ENCODE measurements at places on chromosomes 12 and 14.
A peak's percentile ranks its signal among the peaks of the same experiment; 100 is the strongest.

GRCh38 chr14:22998329-22999012, 11.5 kb downstream of the C14orf93 start:
- no peak for DNase-seq

GRCh38 chr12:46982629-46983392, 96.6 kb upstream of the PCED1B start:
- no peak for DNase-seq

DNA sequence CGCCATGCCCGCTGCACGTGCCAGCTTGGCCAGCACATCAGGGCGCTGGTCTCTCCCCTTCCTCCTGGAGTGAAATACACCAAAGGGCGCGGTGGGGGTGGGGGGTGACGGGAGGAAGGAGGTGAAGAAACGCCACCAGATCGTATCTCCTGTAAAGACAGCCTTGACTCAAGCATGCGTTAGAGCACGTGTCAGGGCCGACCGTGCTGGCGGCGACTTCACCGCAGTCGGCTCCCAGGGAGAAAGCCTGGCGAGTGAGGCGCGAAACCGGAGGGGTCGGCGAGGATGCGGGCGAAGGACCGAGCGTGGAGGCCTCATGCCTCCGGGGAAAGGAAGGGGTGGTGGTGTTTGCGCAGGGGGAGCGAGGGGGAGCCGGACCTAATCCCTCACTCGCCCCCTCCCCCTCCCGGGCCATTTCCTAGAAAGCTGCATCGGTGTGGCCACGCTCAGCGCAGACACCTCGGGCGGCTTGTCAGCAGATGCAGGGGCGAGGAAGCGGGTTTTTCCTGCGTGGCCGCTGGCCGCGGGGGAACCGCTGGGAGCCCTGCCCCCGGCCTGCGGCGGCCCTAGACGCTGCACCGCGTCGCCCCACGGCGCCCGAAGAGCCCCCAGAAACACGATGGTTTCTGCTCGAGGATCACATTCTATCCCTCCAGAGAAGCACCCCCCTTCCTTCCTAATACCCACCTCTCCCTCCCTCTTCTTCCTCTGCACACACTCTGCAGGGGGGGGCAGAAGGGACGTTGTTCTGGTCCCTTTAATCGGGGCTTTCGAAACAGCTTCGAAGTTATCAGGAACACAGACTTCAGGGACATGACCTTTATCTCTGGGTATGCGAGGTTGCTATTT, 914 bp upstream of the CCND2 start:
- DNase-seq: peak; percentile 81

GRCh38 chr12:41277100-41277945, 89.2 kb downstream of the PDZRN4 start:
- DNase-seq: peak; percentile 28

DNA sequence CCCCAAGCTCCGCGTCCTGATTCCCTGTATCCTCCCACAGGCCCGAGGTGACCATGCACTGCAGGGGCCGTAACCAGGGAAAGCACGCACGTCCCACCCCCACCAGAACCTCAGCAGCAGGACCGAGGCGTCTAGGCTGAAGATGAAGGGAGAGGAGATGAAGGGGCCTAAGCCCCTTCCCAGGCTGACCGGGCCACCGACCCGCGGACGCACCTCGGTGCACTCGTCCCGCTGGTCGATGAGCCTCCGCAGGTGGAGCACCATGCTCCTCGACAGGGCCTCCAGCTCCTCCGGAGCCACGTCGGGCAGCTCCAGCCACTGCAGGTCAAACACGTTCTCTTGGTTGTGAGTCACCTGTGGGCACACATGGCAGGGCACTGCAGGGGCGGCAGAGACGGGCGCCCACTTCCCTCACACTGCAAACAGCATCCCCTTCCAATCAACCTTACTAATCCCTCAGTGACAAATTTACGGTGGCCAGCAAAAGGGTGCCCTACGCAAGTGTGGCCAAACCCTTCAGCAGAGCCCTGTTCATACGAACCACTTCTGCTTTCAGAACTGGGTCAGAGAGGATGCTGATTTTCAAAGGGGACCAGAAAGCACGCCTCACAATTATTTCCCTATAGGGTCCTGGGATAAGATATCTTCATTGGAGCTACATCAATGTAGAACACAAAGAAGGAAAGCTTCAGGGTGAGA, 77.8 kb downstream of the CCDC88C start:
- no peak for DNase-seq

GRCh38 chr14:104657563-104658324, 31.7 kb upstream of the INF2 start:
- DNase-seq: peak; percentile 45

DNA sequence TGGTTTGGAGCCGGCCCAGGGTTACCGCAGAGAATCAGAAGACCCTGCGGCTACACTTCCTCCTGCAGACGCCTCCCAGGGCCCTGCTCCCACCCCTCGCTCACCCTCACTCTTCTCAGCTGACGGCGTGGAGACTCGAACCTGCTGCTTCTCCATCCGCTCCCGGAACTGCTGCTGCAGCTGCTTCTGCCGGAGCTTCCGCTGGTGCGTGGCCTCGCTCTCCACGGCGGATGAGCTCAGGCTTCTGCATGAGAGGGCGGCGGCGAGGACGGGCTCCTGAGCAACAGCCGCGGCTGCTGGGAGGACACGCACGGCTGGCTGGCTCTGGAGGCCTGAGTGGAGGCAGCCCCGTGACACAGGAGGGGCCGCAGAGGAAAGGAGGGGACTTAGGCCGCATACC, 33.3 kb downstream of the RAD52 start:
- peak; percentile 36 for DNase-seq

DNA sequence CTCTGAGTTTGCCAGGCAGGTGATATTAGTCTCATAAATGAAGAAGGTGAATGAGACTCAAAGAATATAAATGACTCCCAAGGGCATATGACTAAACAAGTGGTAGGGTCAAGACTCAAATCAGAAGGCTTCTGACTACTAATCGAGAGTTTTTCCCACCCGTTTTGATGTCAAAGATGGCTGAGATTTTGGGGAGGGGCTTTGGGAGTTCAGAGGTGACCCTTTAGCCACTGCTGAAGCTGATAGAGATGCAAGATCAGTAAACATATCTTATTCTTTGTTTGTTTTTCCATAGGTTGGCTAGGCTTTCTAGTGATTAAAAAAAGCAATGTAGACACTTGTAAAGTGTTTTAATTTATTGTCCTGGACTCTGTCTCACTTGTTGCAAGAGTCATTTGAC, 239.6 kb upstream of the PLEKHG7 start:
- no peak for DNase-seq

- DNase-seq: no peak
These were observed 6.7 kb downstream of the ITGA5 start for GRCh38 chr12:54412348-54412747.

DNA sequence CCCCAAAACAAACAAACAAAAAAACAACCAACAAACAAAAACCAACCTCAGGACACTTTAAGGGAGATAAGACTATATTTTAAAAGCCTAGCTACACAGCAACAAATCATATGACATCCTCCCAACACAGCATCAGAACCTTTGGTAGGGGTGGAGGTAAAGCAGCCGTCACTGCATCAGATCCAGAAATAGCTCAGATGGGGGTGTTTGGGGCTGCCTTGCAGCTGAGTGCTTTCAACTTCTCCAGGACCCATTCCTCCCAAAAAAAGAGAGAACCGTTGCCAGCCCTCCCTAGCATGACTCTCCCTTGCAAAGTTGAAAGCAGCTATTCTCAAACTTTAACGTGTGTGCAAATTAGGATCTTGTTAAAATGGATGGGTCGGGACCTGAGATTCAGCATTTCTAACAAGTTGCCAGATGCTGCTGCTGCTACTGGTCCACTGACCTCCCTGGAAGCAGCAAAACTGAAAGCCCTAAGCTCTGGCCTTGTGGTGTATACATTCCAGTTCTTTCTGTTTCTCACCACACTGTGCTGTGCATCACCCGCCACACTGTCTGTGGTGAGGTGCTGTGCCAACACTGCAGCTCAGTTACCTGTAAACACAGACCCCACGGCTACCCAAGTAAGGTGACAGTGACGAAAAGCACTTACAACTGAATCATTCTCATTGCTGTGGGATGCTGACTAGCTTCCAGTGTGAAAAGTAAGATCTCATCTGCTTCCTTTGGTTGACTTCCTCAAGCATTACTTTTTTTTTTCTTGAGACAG, 54.0 kb downstream of the SLC38A1 start:
- peak; percentile 90 for DNase-seq

DNA sequence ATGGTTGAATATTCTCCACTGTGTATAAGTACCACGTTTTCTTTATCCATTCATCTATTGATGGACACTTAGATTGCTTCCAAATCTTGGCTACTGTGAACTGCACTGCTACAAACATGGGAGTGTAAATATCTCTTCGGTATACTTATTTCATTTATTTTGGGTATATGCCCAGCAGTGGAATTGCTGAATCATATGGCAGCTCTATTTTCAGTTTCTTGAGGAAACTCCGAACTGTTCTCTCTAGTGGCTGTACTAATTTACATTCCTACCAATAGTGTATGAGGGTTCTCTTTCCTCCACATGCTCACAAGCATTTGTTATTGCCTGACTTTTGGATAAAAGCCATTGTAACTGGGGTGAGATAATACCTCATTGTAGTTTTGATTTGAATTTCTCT, 623.1 kb upstream of the LRFN5 start:
- DNase-seq: no peak

DNA sequence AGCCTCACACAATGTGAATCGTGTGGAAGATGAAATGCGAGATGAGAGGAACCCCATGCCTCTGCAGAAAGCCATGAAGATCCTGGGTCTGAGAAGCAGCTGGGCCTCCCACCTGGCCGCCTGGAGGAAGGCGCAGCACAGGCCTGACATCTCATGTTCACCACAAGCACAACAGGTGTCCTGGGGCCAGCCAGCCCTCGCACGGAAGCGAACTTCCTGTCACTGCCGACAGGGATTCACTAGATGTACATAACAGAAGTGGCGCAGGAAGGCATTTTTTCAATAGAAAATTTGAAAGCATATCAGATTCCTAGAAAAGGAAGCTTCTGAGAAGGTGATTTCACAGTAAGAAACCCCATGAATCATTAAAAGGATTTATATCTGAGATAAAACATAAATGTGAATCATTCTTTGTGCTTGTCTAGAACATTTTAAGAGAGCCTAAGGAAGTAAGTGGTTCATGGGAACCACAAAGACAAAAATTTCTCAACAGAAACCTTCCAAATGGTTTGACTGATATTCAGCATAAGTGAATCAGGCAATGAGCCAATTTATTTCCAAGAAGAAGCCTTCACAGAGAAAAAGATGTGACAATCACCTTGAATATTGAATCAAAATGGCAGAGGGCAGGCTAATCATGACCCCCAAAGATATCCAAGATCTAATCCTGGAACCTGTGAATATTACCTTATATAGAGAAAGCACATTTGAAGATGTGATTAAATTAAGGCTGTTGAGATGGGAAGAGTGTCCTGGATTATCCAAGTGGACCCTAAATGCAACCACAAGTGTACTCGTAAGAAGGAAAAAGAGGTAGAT, 311.9 kb downstream of the DUSP6 start:
- DNase-seq: peak; percentile 94
